Sigmoid colon (tissue), 7 donors: ENCODE measurements at places on chromosomes 7 and 10. TPM values are rescaled to one million over a fixed set of nuclear protein-coding genes. Genes with fewer than 3 reads are reported as not detected.
A peak's percentile ranks its signal among the peaks of the same experiment; 100 is the strongest.

Gene TSPAN33
- 7.5 TPM for total RNA-seq

Gene HMX3
- total RNA-seq = 0.83 TPM

- peak; percentile 90 for DNase-seq
These were observed 24.9 kb upstream of the PITRM1 start for GRCh38 chr10:3197348-3198003.

DNA sequence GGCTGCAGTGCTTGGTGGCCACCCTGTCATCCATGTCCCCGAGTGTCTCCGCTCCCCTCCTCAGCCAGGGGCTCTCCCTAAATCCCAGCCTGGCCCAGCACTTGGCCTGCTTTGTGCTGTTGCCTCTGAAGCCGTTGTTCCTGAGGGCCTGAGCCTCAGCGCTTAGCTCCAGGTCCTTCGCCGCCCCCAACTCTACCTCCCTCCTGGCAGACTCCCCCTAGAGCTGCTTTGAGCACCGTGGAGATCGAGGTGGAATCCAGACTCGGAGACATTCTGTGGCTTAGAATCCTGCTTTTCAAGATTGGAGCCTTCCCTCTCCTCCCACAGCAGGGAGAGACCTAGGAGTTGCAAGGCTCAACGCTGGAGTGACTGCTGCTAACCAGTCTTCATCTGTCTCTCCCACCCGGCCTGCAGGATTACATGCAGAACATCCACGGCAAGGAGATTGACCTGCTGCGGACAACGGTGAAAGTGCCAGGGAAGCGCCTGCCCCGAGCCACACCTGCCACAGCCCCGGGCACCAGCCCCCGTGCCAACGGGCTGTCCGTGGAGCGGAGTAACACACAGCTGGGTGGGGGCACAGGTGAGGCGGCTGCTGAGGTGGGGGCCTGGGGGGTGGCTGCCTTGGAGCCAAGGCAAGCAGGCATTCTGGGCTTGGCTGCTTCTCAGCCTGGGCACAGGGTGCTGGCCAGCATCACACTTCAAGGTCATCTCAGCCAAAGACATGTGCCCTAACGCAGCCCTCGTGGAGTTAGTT, 33.3 kb downstream of the GBX1 start:
- DNase-seq = peak; percentile 57

Gene LLCFC1
- total RNA-seq = not detected

DNA sequence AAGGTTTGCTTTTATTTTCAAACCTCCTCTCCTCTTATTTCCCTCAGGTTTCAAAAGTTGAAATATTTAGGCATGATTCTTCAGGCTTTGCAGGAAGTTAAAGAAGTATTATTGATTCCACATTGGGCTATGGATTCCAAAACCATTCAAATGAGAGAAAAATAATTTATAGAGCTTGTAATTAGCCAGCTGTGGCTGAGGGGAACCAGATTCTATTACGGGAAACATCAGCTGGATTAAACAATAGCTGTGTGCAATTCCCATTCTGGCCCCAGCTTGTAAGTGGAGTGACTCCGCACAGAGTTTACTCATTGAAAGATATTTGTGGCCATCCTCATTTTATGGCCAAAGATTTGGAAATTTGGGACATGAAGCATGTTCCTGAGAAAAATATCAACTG, 77.0 kb upstream of the PHYHIPL start:
- peak; percentile 66 for DNase-seq

DNA sequence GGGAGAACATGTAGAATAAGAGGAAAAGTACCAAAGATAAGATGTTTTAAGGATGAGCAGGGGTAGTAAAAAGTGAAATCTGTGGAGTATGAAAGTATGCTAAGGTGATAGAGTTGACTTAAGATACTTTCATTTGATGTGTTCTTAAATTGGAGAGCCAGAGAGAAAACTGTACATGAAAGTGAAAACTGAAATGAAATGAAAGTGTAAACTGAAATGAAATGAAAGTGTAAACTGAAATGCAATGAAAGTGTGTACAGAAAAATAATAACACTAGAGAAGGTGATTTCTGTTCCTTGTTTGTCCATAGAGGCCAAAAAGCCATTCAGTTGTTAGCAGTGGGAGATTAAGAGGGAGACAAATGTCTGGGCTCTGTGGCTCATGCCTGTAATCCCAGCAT, 17.5 kb downstream of the AHR start:
- no peak for DNase-seq

DNA sequence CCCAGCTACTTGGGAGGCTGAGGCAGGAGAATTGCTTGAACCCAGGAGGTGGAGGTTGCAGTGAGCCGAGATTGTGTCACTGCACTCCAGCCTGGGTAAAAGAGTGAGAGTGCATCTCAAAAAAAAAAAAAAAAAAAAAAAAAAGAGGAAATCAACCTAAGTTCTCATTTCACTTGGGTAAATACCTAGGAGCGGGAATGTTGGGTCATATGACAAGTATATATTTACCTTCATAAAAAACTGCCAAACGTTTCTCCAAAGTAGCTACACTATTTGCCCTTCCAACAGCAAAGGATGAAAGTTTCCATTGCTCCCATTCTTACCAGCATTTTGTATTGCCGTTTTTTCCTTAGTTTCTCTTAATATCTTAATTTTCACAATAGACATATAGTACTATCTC, 9.8 kb downstream of the P4HA1 start:
- no peak for DNase-seq

- DNase-seq = peak; percentile 43
These were observed 129.5 kb downstream of the LHPP start for GRCh38 chr10:124591123-124591495.

GRCh38 chr10:112738606-112739591, 211.1 kb upstream of the TCF7L2 start:
- no peak for DNase-seq

GRCh38 chr7:122262246-122262645, 42.3 kb downstream of the FEZF1 start:
- no peak for DNase-seq

DNA sequence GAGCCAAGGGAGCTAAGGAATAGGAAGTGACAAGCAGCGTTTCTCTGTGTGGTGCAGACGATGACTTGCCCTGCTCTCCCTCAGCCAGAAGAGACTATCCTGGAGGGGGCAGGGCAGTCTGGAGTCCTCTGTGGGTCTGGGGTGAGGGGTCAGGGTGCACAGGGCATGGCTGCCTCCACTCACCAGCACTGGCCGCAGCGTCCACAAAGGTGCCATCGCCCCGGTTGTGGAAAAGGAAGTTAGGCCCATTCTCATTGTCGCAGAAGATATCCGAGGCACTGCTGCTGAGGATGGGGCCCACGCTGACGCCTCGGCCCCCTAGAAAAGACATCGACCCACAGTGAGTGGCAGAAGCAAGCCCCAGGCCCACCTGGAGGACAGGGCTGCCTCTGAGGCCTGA, 58.2 kb downstream of the GOLGA7B start:
- no peak for DNase-seq

Gene OR2A12
- total RNA-seq = not detected

GRCh38 chr7:70582927-70583895, 548.7 kb upstream of the GALNT17 start:
- DNase-seq = no peak

- DNase-seq = no peak
These were observed 151.5 kb downstream of the TNS3 start for GRCh38 chr7:47430422-47430821.

- no peak for DNase-seq
These were observed 472.6 kb downstream of the XPNPEP1 start for GRCh38 chr10:109450702-109451101.

DNA sequence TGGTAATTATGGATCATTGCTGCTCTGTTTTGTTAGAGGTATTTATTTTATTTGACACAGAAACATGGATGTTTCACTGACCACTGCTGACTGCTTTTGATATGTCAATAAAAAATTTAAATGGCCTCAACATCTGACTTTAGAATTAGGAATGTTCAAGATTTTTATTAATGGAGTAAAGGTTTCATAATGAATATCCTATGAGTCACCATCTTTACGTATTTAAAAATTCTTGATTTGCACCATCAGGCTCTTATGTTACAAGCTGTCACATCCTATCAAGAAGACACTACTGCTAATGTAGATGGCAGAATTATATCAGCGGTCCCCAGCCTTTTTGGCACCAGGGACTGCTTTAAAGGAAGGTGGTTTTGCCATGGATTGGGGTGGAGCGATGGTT, 578.7 kb upstream of the NRP1 start:
- no peak for DNase-seq

GRCh38 chr7:84077336-84077735, 117.3 kb downstream of the SEMA3A start:
- DNase-seq = no peak

GRCh38 chr7:136392856-136393255, 415.7 kb upstream of the MTPN start:
- DNase-seq = no peak

Gene CYP2W1
- not detected for total RNA-seq

- no peak for DNase-seq
These were observed 2.0 kb downstream of the REPIN1 start for GRCh38 chr7:150370612-150371071.

DNA sequence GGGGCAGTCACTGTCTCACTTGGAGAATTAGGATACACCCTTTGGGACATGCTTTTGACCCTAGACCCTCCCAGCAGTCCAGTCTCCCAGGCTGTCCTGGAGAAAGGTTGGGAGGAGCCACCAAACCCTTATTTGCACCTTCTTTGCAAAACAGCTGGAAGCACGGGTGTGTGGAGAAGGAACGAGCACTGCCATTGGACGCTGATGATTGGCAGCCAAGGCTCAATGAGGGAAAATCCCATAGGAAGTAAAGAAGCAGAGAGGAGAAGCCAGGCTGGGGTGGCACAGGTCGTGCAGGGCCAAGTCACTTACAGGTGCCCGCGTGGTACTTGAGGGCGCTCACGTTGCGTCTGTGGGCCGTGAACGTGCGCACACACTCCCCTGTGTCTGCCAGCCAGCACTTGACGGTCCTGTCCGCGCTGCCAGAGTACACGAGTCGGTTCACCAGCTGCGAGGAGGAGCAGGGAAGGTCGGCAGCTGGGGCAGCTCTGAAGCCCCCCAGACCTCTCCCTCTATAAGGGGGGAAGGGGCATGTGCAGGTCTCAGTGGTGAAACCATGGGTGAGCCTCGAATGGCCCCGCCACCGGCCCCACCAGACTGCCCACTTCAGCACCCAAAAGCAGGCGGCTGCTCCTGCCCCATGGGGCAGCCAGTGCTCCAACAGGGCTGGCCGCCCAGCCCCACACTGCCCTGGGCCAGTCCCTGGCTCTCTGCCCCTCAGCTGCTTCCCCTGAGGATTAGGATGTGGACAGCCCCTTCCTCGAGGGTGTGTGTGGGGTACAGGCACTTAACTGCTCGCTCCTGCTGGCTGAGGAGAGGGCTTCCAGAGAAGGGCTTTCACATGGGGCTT, 24.8 kb downstream of the WDR86 start:
- DNase-seq = no peak

DNA sequence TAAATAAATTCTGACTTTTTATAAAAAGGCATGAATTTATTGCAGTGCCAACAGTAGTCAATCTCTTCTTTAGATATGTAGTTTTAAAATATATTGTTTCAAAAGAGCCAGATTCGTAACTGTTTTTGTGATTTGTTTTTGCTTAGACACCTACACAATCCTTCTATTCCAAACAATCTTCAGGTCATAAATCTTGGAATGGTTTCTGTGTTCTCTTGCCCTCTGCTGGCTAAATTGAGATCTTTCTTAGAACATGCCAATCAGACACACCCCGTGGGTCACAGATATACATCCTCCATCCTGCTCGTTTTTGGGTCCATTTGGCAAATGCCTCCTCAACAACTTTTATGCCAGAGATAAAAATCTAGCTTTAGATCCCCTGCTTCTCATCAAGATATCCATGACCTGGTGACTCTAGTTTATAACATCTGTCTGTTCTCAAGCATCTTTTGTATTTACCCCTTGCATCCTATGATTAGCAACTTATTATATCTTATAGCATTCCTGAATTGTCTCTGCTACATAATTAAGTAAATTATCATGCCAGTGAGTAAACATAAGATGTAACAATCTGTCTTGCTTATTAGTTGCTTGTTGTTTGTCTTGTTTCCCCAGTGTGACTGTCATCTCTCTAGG, 35.3 kb upstream of the IFRD1 start:
- no peak for DNase-seq

GRCh38 chr7:151404216-151405011, 5.4 kb downstream of the WDR86 start:
- DNase-seq = peak; percentile 81

DNA sequence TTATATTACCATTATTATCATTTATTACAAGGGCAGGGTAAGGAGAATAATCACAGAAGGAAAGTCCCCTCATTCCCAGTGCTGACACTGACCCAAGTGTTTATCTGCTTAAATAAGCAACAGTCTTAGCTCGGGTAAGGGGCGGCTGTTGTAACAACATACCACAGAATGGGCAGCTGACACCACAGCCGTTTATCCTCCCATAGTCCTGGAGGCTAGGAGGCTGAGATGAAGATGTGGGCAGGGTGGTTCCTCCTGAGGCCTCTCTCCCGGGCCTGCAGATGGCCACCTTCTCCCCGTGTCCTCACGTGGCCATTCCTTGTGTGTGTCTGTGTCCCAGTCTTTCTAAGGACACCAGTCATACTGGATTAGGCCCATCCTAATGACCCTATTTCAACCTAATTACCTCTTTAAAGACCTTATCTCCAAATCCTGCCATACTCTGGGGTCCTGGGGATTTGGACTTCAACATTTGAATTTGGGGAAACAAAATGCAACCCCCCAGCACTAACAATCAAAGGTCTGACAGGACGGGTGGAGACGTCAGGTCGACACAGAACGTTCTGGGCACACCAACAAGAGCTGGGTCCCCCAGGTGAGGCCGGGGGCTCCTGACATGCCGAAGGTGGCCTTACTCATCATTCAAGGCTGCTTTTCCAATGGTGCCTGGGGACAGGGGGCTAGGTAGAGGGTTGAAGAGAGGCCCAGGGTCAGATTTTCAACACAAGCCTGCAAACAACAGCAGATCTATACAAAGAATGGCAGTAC, 93.5 kb downstream of the TNS3 start:
- peak; percentile 55 for DNase-seq

Gene CYP2C19
- total RNA-seq = not detected

DNA sequence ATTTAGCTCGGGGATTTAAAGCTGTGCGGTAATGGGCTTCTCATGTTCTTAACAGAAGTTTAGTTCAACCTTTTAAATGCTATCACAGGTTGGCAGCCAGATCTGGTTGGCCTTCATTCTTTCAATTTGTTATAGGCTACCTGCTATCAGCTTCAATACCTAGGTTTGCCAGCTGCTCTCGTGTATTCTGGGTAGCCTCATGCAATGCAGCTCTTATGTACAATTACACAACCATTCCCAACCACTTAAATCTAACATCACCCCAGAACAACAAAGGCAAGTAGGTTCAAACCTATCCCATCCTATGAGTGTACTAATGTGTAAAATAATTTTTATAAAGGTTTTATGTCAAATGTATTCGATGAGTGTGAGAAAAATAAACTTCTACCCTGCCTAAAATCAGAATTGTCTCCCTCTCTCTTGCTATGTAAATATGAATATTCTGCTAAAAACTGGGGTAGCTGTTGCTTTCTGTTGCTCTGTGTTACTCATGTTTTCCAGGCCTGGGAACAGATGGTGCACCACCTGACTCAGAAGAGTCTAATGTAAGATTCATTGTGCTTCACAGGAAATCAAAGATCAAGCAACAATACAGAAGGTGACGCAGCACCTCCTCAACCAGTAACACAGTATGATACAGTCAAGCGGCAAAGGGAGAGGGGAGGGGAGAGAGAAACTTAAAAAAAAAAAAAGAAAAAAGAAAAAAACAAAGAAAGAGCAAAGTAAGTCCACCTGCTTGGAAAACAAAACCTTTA, 188.6 kb downstream of the ETV1 start:
- no peak for DNase-seq

Gene PHKG1
- total RNA-seq = 3.2 TPM

Gene KCNMA1
- 292 TPM for total RNA-seq
